ENCODE measurements at places on chromosomes 2 and 18.

DNA sequence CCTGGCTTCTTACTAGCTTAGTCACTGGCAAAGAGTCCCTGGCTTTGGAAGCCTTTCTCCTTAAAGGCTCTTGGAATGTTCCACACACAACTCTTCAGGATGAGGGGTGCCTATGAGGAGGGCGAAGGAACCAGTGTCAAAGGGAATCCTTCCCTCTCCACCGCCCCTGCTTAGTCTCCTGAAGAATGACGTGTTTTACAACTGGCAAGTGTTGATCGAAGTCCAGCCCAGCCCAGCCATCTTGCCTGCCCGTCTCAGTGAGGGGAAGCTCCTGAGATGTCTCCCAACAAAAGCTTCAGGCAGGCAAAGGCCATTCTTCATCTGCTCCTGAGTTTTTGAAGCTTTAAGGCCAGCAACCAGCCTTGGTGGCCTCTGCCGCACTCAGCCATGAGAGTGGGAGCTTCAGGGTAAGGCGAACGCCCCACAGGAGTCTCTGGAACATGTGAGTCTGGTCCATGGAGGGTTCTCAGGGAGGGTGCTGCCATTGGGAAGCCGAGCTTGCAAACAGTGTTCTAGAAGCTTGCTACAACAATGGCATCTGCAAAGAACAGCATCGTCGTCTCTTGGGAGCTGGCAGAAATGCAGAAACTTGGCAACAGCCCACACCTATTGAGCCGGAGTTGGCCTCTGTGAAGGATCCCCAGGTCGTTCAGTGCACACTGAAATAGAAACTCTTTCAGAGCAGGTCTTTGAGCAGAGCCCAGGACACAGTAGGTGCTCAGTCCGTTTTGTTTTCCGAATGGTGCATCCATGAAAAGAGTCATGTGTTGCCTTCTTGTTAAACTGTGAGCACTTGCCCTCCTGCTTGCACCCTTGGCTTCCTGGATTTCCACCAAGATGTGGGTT is 220.7 kb downstream of the SEPTIN10 start:
- no peak for DNase-seq

DNA sequence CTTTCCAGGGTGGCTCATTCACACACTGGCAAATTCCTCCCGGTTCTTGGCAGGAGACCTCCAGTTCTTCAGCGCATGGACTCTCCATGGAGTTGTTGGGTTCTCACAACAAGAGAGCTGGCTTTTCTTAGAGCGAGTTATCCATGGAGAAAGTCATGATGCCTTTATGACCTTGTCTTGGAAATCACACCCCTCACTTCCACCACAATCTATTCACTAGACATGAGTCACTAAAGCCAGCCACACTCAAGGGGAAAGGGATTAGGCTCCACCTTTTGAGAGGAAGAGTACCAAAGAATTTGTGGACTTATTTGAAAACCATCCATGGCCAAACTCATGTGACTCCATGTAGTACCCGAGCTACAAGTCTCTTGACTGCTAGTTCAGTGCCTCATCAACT is 160.5 kb downstream of the SETBP1 start:
- no peak for DNase-seq

DNA sequence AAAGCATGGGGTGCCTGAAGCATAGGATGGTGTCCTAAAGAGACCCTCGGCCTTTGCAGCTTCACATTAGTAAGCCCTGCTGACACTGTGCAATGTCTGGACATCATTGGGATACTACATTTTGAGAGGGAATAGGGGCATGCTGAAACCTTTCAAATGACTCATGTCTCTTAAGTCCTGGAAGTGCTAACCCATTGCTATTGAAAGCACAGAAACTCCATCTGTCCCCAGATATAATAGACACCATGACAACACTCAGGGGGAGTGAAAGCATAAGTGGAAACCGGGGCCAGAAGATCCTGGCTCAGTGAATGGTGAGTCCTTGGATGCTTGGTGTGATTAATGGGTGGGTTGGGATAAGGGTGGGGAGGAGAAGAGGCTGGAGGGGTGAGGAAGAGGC is 595.5 kb upstream of the ID2 start:
- DNase-seq: no peak

DNA sequence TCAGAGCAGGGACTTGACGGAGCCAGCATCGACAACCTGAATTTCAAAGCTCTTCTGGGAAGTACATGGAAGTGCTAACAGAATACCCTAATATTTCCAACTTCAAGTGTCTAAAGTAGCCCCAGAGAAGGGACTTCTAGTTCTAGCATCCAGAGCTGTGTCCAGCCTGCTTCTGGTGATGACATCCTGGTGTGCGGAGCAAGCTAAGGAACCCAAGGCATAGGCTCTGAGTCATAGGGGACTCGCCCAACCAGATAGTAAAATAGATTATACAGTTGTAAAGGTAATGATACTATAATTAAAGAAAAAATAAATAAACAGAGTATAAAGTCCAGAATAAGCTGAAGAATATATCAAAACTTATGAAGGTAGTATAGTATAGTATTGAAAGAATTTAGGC is 108.1 kb upstream of the SERPINE2 start:
- peak; percentile 27 for DNase-seq

DNA sequence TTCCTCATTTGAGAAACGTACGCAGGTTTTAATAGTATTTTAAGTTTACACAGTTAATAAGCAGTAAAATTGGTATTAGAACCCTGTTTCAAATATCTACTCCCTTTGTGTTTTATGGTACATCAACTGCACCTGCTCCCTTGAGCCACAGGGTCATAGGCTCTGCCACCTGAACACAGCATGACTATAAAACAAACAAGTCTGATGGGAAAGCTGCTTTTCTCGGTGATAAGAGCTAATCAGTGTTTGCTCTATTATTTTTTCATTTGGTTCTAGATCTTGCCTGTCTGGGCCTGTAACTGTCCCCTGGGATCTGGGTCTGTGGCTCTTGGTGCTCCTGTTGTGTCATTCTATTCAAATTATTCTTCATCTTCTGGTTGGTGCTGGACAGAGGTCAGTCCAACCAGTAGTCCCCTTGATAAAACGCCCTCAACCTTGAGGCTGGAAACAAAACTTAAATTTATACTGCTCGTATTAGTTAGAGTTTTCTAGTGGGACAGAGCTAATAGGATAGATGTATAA is 314.8 kb upstream of the LRP1B start:
- DNase-seq: no peak

GRCh38 chr2:142131010-142131669 is at the start of gene LRP1B:
TSS of gene LRP1B (minus strand) at chr2:142131016. CDS start at chr2:142130729, 287 bp downstream.
- DNase-seq: no peak

GRCh38 chr2:177612659-177613058 is 220.1 kb downstream of the AGPS start:
- DNase-seq: no peak

DNA sequence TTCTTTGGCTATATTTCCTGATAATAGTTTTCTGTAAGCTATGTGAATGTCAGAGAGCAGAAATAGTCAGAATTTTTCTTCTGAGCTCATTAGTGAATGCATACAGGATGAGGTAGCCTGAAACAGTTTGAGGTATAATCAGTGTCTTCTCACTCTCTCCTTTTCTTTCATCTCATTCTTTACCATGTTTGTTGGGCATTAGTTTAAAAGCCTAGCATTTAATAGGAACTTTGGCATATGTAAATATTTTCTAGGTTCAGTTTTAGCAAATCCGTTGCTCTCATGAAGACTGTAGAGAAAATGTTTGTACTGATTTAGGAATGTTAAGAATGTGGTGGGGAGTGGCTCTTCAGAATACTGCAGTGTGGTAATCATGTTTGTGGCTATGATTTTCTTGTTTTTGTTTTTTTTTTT is 119.4 kb downstream of the PARD3B start:
- DNase-seq: peak; percentile 63

Data from A549 (cell line).